T-helper 2 cell (primary cell): ENCODE measurements at places on chromosomes 13 and 19.

DNA sequence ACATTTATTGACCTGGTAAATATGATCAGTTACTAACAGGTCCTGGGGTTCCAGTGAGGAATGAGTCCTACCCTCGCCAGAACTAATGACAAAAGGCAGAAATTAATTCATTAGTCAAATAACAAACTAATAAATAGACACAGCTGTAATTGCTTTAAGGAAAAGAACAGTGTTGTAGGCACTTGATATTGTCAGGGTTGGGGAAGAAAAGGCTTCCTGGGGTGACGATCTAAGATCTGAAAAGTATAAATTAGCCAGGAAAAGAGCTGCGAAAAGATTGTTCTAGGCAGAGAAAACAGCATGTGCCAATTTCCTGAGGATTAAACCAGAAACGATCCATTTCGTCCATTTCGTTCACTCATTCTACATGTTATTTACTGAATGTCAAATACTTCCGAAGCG is 670 bp upstream of the CHAF1A start:
- no peak for DNase-seq

GRCh38 chr13:29849071-29849631 is 1.3 kb downstream of the UBL3 start:
- no peak for DNase-seq

DNA sequence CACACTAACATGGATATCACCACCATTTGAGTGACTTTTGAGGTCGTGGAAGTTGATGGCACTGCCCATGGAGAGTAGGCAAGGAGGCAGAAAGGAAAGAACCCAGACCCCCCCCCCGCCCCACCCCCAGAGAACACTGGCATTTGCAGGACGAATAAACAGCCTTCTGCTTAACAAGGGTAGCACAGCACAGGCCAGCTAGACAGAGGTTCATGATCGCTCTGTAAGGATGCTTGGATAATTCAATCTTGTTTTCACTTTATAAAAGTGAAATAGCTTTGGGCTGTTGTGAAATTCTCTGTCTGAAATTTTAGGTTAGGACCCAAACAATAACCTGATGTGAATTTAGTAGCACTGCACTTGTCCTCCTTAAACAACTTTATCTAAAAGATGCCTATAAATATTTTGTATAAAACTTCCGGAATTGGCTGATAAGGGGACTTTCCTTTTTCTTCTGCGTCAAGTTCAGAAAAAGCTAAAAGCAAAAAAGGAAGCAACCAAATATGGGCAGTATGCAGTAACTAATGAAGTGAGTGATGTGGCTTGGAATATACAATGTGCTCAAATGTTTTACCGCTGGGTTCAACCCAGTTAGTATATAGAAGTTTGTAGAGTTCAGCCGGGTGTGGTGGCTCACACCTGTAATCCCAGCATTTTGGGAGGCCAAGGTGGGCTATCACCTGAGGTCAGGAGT is 163.7 kb downstream of the SHISA2 start:
- no peak for DNase-seq

DNA sequence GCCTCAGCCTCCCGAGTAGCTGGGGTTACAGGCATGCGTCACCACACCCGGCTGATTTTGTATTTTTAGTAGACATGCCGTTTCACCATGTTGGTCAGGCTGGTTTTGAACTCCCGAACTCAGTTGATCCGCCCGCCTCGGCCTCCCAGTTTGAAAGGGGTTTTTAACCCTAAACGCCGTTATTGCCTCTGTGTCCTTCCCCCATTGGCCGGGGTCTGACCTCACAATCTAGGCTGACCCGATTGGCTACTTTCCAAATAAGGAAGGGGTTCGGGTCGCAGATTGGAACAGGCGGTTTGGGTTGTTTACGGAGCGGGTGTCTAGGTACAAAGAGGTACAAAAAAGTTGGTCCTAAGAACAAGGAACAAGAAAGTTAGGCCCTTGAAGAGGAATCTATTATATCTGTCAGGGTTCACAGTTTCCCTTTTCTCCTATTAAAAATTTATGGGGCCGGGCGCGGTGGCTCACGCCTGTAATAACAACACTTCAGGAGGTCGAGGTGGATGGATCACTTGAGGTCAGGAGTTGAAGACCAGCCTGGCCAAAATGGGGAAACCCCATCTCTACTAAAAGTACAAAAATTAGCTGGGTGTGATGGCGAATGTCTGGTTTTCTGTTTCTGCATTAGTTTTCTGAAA is 1.0 kb downstream of the ZNF253 start:
- peak; percentile 76 for DNase-seq

DNA sequence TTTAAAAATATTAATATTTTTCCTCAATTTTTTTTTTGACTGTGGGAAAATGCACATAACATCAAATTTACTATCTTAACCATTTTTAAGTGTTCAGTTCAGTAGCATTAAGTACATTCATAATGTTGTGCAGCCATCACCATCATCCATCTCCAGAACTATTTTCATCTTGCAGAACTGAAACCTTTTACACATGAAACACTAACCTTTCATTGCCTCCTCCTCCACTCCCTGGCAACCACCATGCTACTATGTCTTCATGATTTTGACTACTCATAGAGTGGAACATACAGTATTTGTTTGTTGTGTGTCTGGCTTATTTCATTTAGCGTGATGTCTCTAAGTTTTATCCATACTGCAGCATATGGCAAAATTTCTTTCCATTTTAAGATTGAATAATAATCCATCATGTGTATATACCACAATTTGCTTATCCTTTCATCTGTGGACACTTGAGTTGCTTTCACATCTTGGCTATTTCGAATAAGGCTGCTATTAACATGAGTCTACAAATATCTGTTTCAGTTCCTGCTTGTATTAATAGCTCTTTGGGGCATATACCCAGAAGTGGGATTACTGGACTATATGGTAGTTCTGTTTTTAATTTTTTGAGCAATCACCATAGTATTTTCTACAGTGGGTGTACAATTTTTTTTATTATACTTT is 376.4 kb downstream of the MTUS2 start:
- DNase-seq: no peak

GRCh38 chr13:37495046-37495445 is 103.5 kb downstream of the POSTN start:
- DNase-seq: no peak

- no peak for DNase-seq
These were observed 3.5 kb downstream of the SMIM24 start for GRCh38 chr19:3476830-3477229.

DNA sequence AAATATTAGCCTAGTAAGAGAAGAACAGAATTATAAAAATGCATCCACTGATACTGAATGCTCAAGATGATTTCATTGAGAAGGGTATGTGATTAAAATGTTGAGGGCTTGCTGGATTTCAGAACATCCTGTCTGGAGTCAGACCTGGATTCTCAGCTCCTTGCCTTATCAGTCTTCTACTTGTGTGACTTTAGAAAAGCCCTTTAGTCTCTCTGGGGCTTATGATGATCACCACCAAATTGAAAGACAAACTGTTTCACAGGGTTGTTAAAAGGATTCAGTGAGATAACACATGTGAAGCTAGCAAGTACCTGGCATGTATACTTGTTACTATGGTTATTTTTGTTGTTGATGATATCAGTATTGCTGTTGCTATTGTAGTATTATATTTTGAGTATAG is 118.4 kb downstream of the GPC6 start:
- no peak for DNase-seq

GRCh38 chr13:41244556-41244955 is 18.8 kb downstream of the MTRF1 start:
- DNase-seq: no peak

DNA sequence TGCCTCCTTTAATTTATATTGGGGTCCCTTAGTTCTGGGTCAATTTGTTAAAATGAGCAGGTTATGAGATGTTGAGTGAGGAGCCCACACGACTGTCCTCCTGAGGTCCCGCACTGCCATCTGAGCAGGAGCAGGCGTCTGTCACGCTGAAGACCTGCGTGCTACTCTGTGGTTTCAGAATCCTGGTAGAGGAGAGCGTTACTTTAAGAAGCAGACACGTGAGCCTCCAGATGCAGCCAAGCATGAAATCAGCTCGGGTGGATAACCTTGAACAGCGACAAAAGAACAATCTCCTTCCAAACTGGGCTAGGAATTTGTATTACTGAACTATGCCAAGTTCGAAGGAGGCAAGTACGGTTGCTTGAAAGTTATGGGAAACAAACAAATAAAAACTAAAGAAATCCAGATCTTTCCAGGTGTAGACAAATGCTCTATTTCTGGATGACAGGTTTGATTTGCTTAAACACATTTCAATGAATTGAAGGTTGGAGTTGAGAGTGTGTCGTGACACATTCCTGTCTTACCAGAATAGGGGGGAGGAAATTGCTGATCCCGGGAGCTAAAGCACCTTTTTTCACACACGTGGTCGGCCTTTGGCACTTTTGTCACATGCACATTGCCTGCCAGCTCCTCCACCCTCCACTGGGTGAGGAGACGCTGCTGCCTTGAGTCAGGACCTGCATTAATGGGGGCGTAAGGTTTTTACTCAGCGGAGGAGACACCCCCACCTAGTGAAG is 945.5 kb upstream of the SLC10A2 start:
- DNase-seq: no peak

- no peak for DNase-seq
These were observed 447 bp downstream of the NFKBIB start for GRCh38 chr19:38900202-38900629.

DNA sequence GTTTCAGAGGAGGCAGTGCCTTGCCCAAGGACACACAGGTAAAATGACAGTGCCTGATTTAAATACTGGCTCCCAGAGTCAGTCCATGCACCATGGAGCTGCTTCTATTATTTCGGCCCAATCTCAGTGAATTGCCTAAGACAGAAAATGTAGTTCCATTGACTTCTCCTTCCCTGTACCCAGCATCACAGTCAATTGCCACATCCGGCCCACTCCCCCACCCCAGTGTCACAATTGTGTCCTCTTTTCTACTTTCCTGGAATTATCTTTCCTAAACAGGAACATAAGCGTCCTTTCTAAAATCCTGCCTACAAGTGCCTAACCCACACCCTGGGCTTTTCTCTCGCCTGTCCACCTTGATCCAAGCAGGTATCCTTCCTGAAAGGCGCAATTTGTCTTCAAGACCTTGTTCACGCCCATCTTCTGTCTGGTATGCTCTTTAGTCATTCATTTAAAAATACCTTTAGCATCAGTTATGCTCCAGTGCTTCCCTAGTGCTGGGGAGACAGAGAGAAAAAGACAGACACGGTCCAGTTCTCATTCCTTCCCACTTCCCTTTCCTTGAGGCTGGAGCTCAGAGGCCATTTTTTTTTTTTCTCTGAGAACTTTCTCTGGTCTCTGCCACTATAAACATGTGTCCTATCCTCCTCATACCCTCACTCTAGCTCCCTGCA is 411.4 kb downstream of the LIG4 start:
- no peak for DNase-seq

GRCh38 chr19:12187625-12188024 is 24.7 kb downstream of the ZNF136 start:
- no peak for DNase-seq

- no peak for DNase-seq
These were observed 6.2 kb upstream of the PGLS start for GRCh38 chr19:17505223-17505622.

GRCh38 chr13:28099396-28100149 is 803 bp downstream of the FLT3 start:
- DNase-seq: no peak

DNA sequence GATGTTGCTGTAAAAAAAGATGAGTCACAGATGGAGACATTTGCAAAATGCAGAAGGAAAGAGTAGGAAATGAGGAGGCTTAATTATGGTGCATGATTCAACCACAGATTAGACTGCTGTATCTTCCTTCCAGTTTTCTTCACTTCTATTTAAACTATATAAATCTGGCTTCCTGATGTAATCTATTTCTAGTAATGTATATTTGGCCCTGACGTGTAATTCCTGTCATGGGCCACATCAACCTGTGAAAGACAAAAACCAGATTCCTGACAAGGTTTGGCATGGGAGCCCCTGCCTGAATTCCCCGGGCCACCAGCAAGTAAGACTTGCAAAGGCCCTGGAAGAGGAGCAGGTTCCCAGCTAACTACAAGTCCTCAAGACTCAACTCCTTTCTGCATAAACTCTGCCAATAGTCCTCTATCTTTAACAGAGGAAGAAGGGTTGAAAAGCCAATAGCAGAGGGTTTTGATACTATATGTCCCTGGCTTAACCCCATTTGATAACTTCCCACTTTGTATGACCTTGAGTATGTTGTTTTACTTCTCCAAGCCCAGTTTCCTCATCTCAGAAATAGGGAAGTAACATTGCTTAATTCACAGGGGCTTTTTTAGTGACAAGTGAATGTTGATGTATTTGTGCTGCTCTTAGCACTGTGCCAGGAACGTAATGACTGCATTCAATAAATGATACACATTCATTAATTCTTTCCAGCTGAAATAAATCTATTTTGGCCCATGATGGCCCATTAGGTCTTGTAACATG is 172.7 kb downstream of the SPRY2 start:
- DNase-seq: no peak

DNA sequence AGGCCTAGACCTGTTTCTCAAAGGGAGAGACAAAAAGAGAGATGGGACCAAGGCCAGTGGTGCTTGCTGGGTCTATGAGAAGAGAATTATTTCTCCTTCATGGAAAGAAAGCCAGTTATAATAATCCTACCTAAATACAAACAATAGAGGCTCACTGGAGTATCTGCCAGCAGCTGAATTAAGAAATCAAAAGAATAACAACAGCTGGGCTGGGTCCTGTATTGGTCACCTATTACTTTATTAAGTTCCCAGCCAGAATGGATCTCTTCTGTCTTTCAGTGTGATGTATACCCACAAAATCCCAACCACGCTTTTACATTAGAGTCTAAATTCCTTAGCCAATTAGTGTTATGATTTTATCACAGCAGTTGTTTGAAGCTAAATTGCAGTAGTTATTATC is 297.8 kb upstream of the DACH1 start:
- no peak for DNase-seq

DNA sequence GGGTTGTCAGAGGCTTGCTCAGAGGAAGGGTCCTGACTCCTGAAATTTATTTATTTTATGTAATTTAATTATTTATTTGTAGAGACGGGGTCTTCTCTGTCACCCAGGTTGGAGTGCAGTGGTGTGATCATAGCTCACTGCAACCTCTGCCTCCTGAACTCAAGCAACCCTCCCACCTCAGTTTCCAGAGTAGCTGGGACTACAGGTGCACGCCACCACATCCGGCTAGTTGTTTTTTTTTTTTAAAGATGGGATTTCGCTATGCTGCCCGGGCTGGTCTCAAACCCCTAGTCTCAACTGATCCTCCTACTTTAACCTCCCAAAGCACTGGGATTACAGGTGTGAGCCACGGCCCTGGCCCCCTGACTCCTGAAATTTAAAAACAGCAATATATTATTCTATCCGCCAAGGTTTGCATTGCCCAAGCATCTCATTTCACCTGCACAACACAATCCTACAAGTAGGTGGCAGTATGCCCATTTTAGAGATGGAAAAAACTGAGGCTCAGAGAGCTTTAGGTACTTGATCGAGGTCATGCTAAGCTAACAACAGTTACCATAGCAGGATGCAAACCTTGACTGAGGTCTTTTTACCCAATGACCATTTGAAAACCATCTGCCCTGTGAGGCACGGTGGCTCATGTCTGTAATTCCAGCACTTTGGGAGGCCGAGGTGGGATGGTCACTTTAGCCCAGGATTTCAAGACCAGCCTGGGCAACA is 18.1 kb downstream of the ARHGEF18 start:
- DNase-seq: no peak

- DNase-seq: no peak
These were observed 98.1 kb downstream of the DCLK1 start for GRCh38 chr13:36033035-36033434.
